ENCODE measurements at places on chromosomes 5 and 9.

DNA sequence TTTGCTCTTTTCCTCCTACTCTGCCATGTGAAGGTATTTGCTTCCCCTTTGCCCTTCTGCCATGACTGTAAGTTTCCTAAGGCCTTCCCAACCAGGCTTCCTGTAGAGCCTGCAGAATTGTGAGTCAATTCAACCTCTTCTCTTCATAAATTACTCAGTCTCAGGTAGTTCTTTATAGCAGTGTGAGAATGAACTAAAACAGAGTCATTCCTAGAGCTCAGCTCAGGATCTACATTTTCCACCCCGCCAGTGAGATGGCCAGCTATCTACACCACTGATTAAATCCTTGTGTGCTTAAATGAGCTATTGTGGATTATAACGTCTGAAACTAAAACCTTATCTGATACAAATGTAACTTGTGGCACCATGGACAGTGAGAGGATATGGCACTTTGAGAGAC, 55.0 kb downstream of the FRMD3 start:
- no peak for DNase-seq

- no peak for DNase-seq
These were observed 169.8 kb upstream of the STK32A start for GRCh38 chr5:147065071-147065470.

GRCh38 chr9:113564498-113565237, 101.1 kb downstream of the RGS3 start:
- DNase-seq = no peak

DNA sequence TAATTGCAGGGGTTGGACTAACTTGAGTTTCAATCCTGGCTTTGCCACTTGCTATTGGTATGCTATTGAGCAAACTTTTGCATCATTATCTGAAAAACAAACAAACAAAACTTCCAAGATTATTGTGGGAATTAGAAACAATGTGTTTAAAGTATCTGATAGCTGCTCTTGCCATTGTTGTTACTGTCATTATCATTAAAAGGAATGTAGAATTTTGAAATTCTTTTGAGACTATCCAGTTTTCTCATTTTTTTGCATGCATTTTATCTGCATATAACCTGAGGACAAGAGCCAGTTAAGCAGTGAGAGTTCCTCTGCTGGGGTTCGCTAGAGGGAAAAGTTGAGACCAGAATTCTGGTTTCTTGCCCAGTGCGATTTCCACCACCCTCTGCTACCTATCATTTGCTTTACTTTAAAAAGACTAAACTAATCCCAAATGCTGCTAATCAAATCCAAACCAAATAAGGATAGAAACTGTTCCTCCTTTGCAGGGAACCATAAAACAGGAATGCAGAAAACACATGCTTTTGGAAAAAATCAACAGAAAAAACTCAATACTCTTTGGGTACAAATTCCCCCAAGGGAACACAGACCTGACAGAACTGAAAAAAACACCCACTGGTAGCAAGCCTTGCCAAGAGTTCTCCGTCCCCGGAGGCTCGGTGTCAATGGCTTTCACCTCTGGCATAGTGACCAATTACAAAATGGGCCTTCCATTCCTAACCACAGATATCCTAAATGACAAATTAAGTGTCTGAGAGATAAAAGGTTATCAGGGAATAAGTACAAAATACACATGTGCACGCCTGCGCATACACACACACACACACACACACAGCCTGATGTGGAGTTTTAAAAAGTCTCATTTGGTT, 373.7 kb downstream of the ARL15 start:
- DNase-seq = no peak

- no peak for DNase-seq
These were observed 40.1 kb downstream of the FREM1 start for GRCh38 chr9:14870090-14870489.

DNA sequence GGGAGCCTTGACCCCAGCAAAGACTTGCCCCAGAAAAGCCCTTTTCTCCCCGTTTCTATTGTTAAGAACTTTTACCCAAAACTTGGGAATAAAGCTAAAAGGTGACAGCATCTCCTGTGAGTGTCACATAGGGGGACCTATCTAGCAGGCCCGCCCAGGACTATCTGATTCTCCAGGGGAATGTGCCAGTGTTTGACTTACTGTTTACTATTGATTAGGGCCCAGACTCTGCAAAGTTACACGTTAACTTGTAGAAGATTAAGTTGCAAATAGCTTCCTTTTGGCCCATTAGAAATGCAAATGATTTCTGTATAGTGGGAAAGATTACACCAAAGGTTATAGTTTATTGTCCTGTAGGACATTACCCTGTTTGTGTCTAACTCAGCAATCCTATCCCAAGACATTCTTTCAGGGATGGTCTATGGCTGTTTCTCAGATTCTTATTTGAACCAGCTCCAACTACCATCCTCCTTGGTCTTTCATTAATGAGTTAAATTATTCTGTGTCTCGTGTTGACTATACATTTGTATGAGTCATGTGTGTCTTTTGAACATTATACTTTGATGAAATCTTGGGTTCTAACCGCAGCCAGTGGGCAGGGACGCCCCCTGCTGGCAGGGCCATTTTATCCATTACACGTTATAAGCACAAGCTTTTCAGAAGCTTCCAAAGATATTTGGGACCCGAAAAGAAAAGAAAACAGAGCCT, 60.7 kb downstream of the HRH2 start:
- DNase-seq = peak; percentile 53

DNA sequence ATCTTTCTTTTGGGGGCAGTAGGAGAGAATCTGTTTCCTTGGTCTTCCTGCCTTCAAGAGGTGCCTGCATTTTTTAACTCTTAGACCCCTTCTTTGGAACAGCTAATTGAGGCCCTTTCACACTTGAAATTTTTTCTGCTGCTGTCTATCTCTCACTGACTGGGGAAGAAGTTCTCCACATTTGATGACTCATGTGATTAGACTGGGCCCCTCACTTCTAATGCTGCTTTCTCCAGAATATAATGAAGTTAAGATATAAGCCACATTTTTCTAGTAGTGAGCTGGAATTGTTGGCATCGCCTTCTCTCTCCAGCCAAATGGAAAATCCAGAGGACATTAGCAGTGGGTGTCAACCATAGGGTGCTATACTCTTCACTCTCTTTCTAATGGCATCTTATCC, 12.4 kb downstream of the ZNF474 start:
- no peak for DNase-seq

DNA sequence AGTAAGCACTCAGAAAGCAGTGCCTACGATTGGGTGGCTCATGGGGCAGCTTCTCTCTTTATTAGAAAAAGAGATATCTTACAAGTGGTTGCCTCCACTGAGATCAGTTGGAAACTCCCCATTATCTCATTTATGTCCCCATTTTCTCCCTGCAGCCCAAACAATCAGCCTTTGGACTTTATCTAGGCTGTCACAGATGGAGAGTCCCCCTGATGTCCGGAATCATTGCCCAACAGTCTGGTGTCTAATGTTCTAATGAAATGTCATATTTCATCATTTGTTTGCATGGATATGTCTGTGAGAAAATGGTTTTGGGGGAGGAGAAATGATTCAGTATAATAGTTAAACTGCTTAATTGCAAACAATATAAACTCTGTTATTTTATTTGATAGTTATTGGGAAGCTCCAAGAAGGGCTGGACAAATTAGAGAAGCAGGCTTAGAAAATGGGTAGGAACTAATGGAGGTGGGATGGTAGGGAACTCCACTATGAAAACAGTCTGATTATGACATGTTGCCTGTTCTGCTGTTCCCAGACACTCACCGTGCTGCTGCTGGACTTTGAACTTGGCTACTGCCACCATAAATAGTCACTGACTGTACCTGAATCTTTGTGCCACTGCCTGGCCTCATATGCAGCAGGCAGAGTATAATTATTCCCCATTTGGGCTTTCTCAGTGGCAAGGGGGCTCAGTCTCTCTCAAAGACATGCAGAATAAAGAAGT, 38.3 kb upstream of the SMAD5 start:
- DNase-seq = no peak

DNA sequence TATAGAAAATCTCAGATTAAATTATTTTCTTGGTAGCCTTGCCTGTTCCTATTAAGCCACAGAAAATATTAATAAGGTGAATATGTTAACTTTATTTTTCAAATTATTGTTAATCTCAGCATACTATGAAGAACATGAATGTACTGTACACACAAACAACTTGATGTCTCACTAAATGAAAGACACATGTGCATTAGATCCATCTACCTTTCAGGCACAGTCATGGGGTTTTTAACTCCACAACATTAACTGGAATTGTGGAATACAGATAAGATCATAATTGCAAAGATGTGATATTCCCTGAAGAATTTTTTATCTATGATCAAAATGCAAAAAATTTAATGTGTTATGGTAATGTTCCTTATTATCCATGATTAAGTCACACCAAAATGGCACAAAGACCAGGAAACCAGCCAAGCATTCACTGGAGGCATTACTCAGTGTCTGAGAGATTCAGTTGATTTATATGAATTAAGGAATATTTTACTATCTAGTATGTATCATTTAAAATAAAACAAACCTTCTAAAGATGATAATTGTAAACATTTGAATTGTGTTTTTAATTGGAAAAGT, 150.0 kb upstream of the VCAN start:
- DNase-seq = no peak

- no peak for DNase-seq
These were observed 319.6 kb downstream of the DRD1 start for GRCh38 chr5:175124251-175124813.

DNA sequence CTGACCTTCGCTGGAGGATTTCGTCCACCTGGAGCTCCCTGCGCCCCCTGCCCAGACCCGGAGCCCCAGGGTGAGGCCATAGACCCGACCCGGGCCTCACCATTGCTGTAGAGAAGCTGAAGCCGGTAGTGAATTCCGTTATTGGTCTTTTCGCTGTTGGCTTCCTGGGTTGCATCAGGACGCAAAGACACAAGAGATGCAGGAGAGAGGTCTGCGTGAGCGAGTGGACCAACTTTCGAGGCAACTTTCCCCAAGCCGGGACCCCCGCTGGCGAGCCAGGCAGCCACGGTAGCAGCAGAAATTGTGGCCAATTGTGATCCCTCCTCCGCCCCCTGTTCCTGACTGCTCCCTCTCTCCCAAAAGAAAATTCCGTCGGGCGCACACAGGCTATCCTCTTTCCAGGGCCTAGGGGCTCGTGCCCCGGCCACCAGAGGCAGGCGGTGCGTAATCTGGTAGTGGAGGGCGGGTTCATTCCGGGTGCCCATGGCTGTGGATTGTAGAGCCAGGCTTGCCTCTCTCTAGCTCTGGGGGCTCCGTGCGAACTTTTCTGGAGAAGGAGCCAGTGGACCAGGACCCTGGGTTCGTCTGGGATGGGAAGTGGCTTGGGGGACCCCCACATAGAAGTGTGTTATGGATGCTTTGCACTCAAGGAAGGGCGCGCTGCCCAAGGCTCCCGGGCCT, 3.3 kb downstream of the EBF1 start:
- DNase-seq = no peak

- no peak for DNase-seq
These were observed 7.7 kb downstream of the ENTPD8 start for GRCh38 chr9:137433349-137433915.

GRCh38 chr5:78791501-78792100, 143.0 kb upstream of the LHFPL2 start:
- DNase-seq = no peak

DNA sequence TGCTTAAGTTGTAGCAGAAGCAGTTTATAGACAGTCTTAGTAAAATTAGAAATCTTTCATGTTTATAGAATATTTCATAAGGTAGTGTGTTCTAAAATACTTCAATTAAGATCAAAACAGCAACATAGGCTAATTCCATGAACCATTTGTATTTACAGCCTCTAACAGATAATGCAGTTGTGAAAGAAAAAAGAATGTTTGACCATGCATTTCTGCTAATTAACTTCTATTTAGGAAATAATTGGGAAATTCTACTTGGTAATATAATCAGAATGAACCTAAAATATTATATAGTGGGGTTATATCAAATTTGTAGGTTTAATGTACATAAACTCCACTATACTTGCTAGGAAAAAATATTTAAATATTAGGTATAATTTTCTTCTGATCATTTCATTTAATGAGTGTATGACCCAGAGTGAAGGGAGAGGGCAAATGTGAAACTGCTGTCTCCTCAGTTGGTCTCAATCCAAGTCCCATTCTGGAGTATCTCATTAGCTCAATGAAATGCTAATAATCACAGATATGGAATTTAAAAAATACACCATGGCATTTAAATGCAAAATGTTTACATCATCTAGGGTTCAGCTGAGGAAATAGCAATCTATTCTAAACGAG, 34.9 kb downstream of the ALDH1A1 start:
- no peak for DNase-seq

DNA sequence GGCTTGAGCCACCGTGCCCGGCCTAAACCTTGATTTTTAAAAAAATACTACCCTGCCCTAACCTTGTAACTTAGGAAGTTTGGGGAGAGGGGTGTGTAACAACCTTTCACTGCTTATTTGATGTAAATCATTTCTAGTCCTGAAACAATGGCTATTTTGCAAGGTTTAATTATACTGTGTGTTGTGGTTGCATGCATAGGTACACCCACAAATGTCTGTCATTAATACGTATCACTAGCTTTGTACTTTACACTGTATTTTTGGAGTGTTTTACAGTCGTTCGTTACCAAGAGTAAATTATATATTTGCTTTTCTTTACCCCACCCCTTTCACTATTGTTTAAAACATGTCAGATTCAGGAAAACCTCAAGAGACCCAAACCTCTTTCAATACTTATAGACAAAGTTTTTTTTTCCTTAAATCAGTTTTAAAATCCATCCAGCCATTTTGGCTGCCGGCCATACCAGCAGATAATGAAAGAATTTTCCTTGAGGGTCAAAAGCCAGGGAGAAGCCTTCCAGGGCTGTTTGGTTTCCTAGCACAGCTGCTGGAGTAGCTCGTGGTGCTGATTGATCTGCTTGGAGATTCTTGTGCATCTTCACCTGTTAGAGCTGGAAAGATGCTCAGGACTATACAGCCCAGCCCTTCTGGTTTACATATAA, 50.7 kb downstream of the DOCK8 start:
- no peak for DNase-seq

- DNase-seq = no peak
These were observed 91.0 kb upstream of the FAM169A start for GRCh38 chr5:74957029-74957784.

GRCh38 chr5:6505416-6505755, 56.7 kb downstream of the UBE2QL1 start:
- DNase-seq = no peak

- no peak for DNase-seq
These were observed 10.7 kb upstream of the AGPAT2 start for GRCh38 chr9:136697821-136698526.

- no peak for DNase-seq
These were observed 352.2 kb downstream of the PLK2 start for GRCh38 chr5:58107704-58108103.

Data from activated T-helper 9 cell treated with anti-CD3 and anti-CD28 coated beads, Interleukin-2, amount 50 U/mL, for 16 hours (primary cell).